ENCODE measurements at places on chromosomes 2 and 18. TPM values are rescaled to one million over a fixed set of nuclear protein-coding genes. Genes with fewer than 3 reads are reported as not detected.

GRCh38 chr18:53864770-53865169 lies 359.7 kb downstream of the MBD2 start:
- H3K36me3 ChIP-seq = no peaks in the 10 kb centered on the region
- no peak for DNase-seq
- no peak overlapping the region for H3K27ac ChIP-seq
- H3K4me1 ChIP-seq = no peaks in the 10 kb centered on the region
- no peaks in the 10 kb centered on the region for H3K27me3 ChIP-seq
- no peak overlapping the region for H3K4me3 ChIP-seq

- H3K4me1 ChIP-seq = peaks cover 52% of the 10 kb centered on the region
- H3K27me3 ChIP-seq = no peaks in the 10 kb centered on the region
- DNase-seq = no peak
- no peak overlapping the region for H3K27ac ChIP-seq
Observed at GRCh38 chr2:173942861-173943523, 22.2 kb downstream of the SP3 start.

LRRTM1 gene
- not detected for total RNA-seq

ARID5A gene
- total RNA-seq = 27.7 TPM

DNA sequence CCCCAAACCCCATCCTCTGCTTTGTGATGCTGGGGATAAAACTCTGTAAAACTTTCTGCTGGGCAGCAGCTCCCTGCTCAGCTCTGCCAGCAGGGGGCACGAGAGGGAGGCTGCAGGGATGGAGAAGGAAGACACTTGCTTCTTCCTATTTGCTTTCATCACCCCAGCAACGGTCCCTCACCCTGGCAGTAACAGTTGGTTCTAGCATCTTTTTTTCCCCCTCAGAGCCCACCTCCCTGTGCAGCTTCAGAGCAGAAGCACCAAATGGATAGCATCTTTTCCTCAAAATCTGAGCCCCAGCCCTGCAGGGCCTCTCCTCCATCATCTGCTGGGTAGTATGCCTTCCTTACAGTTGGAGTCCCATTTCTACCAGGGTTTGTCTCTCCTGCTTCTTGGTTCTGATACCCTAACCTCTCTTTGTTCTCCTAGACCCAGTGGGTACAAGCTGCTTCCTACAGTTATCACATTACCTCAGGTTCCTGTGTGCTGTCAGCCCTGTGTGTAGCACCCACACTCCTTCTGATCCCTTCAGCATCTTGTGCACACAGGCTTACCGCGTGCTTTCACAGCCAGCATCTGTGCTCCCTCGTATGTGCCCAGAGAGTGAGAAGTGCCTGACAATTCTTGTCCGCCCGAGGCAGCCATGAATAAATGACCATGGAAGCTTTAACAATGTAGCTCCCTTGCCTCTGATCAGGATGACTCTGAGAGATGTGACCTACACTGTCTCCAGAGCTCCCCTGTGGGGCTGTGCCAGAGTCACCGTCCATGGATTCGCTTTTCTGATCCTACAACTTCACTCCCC lies 14.5 kb downstream of the CKAP2L start:
- no peaks in the 10 kb centered on the region for H3K27me3 ChIP-seq
- H3K27ac ChIP-seq = no peak overlapping the region
- H3K36me3 ChIP-seq = no peaks in the 10 kb centered on the region
- DNase-seq = peak; percentile 81
- no peaks in the 10 kb centered on the region for H3K4me1 ChIP-seq

GRCh38 chr2:205762881-205763280 lies 80.6 kb downstream of the NRP2 start:
- H3K27ac ChIP-seq = no peak overlapping the region
- H3K36me3 ChIP-seq = peaks cover 33% of the 10 kb centered on the region
- DNase-seq = no peak

- DNase-seq = no peak
- peaks cover 10% of the 10 kb centered on the region for H3K4me1 ChIP-seq
- H3K36me3 ChIP-seq = no peaks in the 10 kb centered on the region
- no peaks in the 10 kb centered on the region for H3K27me3 ChIP-seq
- H3K27ac ChIP-seq = no peak overlapping the region
Observed at GRCh38 chr2:6932828-6933227, 15.6 kb downstream of the RNF144A start.

ST8SIA3 gene
- total RNA-seq = not detected

DNA sequence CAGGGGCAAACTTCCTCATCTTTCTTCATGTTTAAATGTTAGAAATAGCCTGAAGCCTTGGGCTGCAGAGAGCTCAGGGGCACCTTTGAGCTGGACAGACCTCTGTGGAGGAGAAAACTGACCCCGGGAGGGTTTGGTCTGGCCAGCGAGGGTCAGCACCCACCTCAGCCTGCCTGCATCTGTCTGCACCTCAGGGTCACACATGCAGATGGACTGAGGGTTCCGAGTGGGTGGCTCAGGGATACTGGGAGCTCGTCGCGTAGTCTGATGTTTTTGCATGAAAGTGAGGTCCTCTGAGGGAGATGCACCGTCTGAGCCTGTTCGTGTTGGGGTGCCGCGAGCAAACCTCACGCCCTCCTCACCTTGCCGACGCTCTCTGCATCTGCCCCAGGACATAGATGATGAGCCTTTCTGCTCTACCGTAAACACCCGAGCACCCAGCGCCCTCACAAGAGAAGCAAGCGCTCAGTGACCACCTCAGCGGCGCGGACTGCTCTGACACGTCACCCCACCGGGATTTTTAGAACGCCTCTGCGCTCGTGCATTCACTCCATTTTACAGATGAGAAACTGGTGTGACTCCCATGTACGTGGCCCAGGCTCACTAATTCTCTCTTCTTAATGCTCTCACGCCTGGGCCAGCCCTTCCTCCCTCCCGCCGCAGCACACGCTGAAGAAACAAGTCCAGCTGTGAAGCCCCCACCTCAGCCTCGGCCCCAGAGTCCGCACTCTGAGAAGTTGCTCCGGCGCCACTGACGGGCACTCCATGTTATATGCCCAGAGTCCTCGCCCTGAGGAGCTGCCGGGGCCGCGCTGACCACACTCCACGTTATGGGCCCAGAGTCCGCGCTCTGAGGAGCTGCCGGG lies 9.5 kb downstream of the KCNG2 start:
- H3K27me3 ChIP-seq = no peaks in the 10 kb centered on the region
- no peaks in the 10 kb centered on the region for H3K4me1 ChIP-seq
- no peak overlapping the region for H3K4me3 ChIP-seq

- H3K4me3 ChIP-seq = no peak overlapping the region
- DNase-seq = no peak
- no peak overlapping the region for H3K27ac ChIP-seq
- H3K27me3 ChIP-seq = peaks cover 6% of the 10 kb centered on the region
Observed at GRCh38 chr2:45647356-45647755, 4.1 kb upstream of the PRKCE start.

DNA sequence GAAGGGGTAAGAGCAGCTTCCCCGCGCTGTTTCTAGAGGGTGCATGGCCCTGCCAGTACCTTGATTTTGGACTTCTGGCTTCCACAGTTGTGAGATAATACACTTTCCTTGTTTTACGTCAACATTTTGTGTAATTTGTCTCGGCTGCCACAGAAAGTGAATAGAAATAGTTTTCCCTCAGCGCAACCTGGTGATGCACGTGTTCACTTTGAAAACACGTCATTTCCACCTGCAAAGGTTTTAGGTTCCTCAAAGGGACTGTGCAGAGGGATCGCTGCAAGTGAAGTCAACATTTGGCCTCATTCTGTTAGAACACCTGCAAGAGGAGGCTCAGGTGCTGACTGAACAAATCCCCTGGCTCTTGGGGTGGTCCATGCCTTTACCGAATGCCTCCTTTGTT lies 71.7 kb downstream of the LONRF2 start:
- no peaks in the 10 kb centered on the region for H3K27me3 ChIP-seq
- H3K4me1 ChIP-seq = no peaks in the 10 kb centered on the region
- no peak overlapping the region for H3K27ac ChIP-seq
- H3K36me3 ChIP-seq = no peaks in the 10 kb centered on the region
- no peak for DNase-seq

GRCh38 chr2:97993926-97994325 lies 1.8 kb downstream of the TMEM131 start:
- no peak overlapping the region for H3K27ac ChIP-seq
- no peaks in the 10 kb centered on the region for H3K27me3 ChIP-seq
- peaks cover 54% of the 10 kb centered on the region for H3K4me1 ChIP-seq
- no peaks in the 10 kb centered on the region for H3K36me3 ChIP-seq
- peak overlapping the region; percentile 82 for H3K4me3 ChIP-seq

SCYGR2 gene
- total RNA-seq = not detected

ANKRD30B gene
- not detected for total RNA-seq

DNA sequence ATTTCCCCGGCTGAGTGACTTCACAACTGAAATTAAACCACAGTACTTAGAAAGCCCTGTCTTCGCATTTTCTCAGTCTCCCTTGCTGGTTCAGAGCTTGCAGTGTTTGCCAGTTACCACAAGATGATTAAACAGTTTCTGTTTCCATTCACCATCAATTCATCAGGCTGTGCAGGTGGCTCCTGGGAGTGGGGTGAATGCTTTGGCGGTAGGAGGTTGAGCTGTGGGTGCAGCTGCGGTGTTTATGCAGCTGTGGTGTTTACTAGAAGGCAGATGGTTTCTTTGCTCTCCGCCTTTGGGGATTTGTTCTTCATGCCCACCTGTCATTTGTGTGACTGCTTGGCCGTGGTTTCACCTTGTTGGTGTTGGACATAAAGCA lies 16.1 kb downstream of the ACOXL start:
- H3K4me3 ChIP-seq = no peak overlapping the region
- no peak for DNase-seq
- no peak overlapping the region for H3K27ac ChIP-seq
- H3K4me1 ChIP-seq = no peaks in the 10 kb centered on the region
- H3K36me3 ChIP-seq = no peaks in the 10 kb centered on the region

EIPR1 gene
- 14.9 TPM for total RNA-seq

CRYGD gene
- not detected for total RNA-seq

NYAP2 gene
- total RNA-seq = 1.1 TPM

DNA sequence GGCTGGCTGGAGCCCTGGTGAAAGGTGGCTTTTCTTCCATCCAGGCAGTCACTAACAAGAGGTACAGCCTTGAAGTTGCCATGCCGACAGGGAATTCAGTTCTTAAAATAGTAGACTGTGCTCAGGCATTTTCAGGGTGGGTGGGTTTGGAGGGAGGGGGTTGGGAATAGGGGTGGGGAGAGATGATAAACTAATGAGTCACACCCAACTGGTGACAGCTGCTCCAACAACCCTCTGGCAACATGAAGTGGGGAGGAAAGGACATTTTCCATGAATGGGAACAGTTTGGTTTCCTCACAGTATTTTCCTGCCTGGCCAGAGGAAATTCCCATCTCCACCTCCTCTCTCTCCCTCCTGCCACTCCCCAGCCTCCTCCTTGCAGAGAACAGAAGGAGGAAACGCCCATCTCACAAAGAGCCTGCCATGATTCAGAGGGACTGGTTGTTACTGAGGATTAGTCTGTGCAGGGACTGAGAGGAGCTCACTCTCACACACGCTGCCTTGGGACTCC lies 113.0 kb upstream of the SLC1A4 start:
- H3K27me3 ChIP-seq = no peaks in the 10 kb centered on the region
- H3K27ac ChIP-seq = no peak overlapping the region
- peaks cover 15% of the 10 kb centered on the region for H3K4me1 ChIP-seq
- H3K36me3 ChIP-seq = no peaks in the 10 kb centered on the region
- H3K4me3 ChIP-seq = no peak overlapping the region

DNA sequence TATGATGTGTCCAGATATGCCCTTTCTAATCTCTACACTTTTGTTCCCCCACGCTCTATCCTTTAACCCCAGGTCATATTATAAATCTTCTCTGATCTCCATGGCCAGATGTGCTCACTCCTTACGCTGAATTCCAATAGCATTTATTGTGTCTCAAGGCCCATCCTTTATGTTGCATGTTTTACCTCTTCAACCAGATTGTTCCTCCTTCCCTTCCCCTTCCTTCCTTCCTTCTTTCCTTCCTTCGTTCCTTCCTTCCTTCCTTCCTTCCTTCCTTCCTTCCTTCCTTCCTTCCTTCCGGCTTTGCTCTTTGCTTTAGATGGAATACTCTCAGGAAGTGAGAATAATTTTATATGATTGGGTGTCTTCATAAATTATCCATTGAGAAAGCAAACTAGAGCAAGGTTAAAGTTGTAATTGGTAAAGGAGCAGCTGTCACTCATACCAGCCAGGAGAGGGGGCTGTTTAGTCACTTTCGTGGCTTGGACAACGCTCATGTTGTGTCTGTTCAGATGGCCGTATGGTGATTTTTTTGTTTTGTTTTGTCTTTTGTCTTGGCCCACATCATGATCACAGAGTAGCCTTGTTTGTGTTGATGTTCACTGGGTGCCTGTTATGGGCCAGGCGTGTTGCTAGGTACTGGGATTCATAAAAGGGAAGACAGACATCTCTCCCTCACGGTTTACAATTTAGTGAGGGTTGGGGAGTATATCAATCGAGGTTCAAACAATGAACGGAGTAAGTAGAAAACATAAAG lies 68.0 kb downstream of the DAW1 start:
- no peak for DNase-seq
- no peak overlapping the region for H3K4me3 ChIP-seq
- no peak overlapping the region for H3K27ac ChIP-seq
- H3K4me1 ChIP-seq = no peaks in the 10 kb centered on the region

DNA sequence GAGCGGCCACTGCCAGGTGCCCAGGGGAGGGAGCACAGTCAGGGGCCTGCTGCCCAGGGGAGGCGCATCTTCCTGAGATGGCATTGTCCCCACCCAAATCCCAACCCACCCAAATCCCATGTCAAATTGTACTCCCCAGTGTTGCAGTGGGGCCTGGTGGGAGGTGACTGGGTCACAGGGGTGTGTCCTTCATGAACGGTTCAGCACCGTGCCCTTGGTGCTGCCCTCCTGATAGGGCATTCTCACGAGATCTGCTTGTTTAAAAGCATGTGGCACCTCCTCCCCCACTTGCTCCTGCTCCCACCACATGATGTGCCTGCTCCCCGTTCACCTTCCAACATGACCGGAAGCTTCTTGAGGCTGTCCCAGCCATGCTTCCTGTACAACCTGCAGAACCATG lies 27.6 kb downstream of the ANKMY1 start:
- no peak for DNase-seq
- H3K36me3 ChIP-seq = peaks cover 21% of the 10 kb centered on the region
- H3K27ac ChIP-seq = no peak overlapping the region
- H3K27me3 ChIP-seq = no peaks in the 10 kb centered on the region

- no peaks in the 10 kb centered on the region for H3K27me3 ChIP-seq
- no peak for DNase-seq
- no peak overlapping the region for H3K27ac ChIP-seq
- H3K4me1 ChIP-seq = no peaks in the 10 kb centered on the region
Observed at GRCh38 chr2:96447726-96448125, 57.4 kb downstream of the NEURL3 start.

All from lower lobe of right lung (tissue), 2 donors.